ENCODE measurements at places on chromosomes 11 and 22.

DNA sequence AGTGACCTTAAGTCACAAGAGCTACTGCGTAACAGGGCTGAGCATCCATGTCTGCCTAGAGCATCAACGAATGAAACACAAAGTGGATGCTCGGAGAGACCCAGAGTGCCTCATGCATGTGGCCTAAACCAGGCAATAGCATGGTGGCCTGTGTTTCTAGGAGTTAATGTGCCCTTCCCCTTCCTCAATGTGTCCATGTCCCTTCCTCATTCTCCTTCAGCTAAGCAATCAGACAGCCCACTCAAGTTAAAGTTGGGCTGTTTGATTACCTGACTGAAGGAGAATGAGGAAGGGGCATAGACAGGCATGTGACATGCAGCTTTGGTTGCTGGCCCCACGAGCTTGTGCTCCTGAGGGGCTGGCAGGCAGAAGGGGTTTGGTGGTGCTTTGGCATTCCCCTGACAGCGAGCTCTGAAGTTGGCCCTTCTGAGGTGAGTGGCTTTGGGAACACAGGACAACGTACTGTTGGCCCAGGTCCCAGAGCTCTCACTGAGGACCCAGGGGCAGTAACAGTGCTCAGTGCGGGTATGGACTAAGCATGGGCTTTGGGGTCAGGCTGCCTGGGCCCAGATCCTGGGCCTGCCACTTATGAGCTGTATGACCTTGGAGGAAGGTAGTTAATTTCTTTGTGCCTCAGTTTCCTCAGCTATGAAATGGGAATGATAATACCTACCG is 46.7 kb downstream of the IRAG1 start:
- DNase-seq: no peak

- peak; percentile 65 for DNase-seq
Observed at GRCh38 chr11:134207538-134208239, 16.1 kb downstream of the NCAPD3 start.

- DNase-seq: no peak
Observed at GRCh38 chr22:45977551-45978274, 751 bp upstream of the WNT7B start.

GRCh38 chr11:19947537-19948114 is 212.6 kb downstream of the DBX1 start:
- DNase-seq: no peak

- DNase-seq: peak; percentile 31
Observed at GRCh38 chr11:122287401-122287800, 171.4 kb upstream of the BLID start.

- no peak for DNase-seq
Observed at GRCh38 chr11:97498891-97499290, 1109.1 kb downstream of the JRKL start.

GRCh38 chr22:21450858-21451353 is 16.3 kb upstream of the TMEM191C start:
- DNase-seq: no peak

DNA sequence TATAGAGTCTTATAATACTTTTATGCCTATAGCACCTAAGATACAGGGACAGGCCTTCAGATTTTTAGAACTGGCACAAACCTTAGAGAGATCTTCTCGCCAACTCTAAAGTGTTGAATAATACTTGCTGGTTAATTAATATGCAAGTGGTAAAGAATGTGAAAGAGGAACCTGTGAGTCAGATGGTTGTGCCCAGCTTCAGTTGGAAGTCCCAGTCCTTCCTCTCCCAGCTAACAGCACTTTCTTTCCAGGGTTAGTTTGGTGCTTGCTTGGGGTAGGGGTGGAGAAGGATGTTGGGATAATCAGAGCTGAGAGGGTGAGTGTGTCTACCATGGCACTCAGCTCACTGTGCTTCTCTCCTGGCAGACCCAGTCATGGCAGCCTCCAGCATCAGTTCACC is 4.9 kb upstream of the TMEM132A start:
- DNase-seq: no peak

DNA sequence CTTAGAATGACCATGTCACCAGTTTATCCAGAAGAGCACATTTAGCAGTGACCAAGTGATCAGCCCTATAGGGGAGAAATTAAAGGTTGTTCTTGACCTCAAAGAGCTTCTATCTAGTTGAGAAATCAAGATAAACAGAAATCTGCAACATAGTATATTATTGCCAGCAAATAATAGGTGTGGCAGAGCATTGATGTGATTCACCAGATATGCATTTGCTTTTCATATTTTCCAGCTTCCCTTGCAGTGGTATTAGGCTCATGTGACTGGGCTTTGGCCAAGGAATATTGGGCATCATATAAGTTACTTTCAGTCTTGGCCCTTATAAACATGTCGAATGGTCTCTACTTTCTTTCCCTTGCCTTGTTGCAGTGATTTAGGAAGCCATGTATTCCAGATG is 34.5 kb downstream of the COMMD9 start:
- no peak for DNase-seq

GRCh38 chr11:11155962-11156815 is 196.9 kb downstream of the CSNK2A3 start:
- peak; percentile 59 for DNase-seq

GRCh38 chr22:32469799-32470212 is 4.8 kb upstream of the FBXO7 start:
- peak; percentile 4 for DNase-seq

GRCh38 chr11:99865951-99866350 is 821.1 kb upstream of the ARHGAP42 start:
- no peak for DNase-seq

GRCh38 chr11:134741453-134742223 is 329.6 kb upstream of the B3GAT1 start:
- no peak for DNase-seq

DNA sequence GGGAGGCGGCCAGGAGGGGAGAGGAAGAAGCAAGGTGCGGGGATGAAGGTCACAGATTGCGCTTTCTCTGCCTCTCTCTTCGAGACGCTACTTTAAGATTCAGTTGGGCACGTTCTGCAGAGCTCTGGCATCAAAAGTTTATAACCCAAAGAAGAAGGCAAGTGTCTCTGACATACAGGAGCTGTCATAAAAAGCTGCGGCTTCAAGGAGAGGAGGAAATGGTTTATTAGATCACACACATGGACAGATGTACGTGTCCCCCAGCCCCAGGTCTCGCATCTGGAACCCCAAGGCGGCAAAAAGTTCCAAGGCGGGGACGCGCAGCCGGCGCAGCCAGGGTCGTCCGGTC is 589.0 kb downstream of the OPCML start:
- DNase-seq: no peak

GRCh38 chr22:35510951-35511350 is 29.7 kb upstream of the RASD2 start:
- DNase-seq: no peak

DNA sequence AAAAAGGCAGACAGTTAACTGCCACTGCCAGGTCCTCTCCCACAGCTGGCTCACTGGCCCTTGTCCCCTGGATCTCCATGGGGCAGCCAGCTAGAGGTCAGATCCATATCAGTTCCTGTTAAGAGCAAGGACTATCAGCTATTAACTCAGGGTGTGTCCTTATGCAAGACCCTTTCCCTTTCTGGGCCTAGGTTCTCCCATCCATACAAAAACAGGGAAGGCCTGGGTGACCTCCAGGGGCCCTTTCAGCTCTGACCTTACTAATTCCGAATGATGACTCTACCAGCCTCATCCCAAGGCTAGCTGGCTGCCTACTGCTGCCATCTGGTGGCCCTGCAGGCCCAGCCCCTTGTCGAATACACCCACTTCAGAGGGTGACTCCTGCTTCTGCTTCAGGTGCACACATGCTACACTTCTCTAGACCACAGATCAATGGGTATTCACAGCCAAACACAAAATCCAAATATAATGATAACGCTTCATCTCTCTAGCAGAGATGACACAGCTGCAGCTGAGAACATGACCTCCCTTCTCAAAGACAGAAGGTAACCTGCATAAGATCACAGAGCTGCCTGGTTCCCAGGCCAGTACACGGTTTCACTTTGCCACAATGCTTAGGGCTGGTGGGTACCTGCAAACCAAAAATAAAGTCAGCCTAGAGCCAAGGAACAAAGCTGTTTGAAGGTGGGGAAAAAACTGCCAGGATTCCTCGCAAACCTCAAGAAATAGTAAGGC is 34.1 kb downstream of the SERGEF start:
- peak; percentile 68 for DNase-seq

DNA sequence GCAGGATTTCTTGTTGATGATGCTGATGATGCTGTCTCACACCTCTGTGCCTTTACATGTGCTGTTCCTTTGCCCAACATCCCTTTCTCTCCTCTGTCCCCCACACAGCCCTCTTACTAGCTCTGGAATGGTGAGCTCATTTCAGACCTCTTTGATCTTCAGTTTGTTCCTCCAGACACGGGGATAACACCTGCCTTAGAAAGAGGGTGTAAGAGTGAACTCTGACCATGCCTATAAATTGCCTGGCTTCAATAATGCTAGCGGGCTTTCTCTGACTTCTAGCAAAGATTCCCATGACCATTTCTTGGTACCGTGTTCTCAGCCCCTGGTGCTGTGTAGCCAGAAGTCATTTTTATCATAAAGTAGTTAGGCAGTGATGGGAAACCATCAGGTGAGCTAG is 55.9 kb upstream of the DRD2 start:
- DNase-seq: no peak

- no peak for DNase-seq
Observed at GRCh38 chr11:95374105-95374504, 143.1 kb upstream of the SESN3 start.

- DNase-seq: no peak
Observed at GRCh38 chr11:44674809-44675208, 52.0 kb upstream of the TSPAN18 start.

DNA sequence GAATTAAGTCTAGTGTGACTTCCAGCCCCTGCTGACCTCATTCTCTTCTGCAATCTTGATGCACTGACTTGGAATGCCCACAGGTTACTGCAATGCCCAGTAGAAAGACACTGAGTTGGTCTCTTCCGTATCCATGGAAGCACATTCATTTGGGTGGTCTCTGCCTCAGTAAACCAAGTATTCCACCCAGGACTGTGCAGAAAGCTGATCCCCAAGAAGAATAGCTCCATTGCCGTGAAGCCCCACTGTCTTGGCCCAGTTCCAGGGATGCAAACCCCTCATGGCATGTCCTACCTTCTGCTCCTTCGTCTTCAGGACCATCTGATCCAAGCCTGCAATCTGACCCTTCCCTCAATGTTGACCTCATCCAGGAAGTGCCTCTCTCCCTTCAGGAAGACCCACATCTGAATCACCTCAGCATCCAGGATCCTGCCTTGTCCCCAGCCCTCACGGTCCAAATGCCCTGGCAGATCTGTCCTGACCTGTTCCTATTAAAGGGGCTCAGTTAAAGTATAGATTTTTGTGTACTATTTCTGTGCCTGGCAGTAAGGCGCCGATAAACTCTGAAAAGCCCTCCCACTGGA is 425.8 kb downstream of the SOX6 start:
- DNase-seq: no peak

GRCh38 chr11:129854232-129854805 is 38.7 kb downstream of the TMEM45B start:
- DNase-seq: no peak

- DNase-seq: no peak
Observed at GRCh38 chr11:92870196-92870832, 99.1 kb upstream of the MTNR1B start.

DNA sequence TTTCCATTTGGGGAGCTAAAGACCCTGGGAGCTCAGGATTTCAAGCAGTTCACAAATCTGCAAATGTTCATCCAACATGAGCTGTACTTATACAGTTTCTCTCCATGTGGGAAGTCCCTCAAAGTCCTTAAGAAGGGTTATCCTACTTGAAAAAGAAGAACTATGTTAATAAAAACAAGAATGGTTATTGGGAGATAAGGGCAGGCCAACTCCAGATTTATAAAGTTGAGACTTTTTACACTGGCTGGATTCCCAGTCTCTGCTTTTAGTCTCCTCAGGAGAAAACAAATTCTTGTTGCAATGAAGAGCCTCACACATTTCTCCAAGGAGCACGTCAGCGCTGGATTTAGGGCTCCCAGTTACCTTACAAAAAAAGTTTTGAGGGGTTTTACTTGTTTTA is 34.2 kb upstream of the CTTN start:
- DNase-seq: no peak

GRCh38 chr22:49036513-49036912 is 791.2 kb downstream of the BRD1 start:
- DNase-seq: no peak

DNA sequence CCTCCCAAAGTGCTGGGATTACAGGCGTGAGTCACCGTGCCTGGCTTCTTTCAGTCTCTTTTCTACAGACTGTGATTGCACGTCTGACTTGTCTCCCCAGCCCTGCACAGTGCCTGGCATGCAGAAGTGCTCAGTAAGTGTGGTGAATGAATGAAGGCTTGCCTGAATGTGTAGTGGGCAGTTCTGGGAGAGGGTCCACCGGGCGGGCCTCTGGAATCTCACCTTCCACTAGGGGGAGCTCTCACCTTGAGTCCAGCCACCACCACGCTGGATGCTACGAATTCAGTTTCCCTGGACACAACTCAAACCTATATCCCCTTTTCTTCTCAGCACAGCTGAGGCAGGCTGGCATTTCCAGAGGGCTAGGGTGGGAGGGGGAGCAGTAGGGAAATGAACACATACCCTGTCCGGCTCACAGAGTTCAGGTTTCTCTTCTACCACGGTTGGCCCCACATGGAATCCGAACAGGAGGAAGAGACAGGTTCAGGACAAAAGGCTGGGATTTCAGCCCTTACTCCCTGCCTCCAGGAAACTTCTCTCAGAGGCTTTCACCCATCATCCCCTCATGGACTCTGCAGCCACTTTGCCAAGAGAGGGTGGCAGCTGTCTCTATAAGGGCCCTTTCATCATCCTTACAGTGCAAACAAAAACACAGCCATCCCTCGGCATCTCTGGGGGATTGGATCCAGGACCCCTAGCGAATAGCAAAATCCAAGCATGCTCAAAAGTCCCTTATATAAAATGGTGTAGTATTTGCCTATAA is 86.8 kb downstream of the NECTIN1 start:
- DNase-seq: no peak

DNA sequence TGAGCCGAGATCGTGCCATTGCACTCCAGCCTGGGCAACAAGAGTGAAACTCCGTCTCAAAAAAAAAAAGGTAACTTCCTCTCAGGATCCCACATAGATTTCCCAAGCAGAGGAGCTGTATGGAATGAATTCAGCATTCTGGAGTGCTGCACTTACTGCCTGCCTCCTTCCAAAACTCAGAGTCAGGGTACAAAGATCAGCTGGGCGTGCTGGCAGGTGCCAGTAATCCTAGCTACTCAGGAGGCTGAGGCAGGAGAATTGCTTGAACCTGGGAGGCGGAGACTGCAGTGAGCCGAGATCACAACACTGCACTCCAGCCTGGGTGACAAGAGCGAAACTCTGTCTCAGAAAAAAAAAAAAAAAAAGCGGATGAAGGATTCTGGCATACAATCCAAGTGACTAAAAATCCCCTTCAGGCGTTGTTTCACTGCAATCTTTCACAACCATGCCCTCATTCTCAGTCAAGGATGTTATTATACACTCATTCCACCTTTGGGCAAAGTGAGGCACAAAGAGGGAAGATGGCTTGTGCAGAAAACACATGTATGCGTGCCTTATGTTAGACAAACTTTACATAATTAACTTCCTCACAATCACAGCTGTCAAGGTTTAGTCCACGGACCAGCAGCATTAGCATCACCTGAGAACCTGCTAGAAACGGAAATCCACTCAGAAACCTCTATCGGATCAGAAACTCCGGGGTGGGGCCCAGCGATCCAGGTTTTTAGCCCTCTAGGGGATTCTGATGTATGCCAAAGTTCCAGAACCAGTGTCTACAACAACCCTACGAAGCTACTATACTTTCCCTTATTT is 1.1 kb upstream of the NOL12 start:
- no peak for DNase-seq

Data from nephron progenitor cell (in vitro differentiated cells).